ENCODE measurements at places on chromosomes 16 and 17.
A peak's percentile ranks its signal among the peaks of the same experiment; 100 is the strongest.

- no peak for DNase-seq
These were observed 300.6 kb downstream of the SOX9 start for GRCh38 chr17:72421128-72422092.

- no peak for DNase-seq
These were observed 13.4 kb upstream of the CRISPLD2 start for GRCh38 chr16:84806256-84806889.

DNA sequence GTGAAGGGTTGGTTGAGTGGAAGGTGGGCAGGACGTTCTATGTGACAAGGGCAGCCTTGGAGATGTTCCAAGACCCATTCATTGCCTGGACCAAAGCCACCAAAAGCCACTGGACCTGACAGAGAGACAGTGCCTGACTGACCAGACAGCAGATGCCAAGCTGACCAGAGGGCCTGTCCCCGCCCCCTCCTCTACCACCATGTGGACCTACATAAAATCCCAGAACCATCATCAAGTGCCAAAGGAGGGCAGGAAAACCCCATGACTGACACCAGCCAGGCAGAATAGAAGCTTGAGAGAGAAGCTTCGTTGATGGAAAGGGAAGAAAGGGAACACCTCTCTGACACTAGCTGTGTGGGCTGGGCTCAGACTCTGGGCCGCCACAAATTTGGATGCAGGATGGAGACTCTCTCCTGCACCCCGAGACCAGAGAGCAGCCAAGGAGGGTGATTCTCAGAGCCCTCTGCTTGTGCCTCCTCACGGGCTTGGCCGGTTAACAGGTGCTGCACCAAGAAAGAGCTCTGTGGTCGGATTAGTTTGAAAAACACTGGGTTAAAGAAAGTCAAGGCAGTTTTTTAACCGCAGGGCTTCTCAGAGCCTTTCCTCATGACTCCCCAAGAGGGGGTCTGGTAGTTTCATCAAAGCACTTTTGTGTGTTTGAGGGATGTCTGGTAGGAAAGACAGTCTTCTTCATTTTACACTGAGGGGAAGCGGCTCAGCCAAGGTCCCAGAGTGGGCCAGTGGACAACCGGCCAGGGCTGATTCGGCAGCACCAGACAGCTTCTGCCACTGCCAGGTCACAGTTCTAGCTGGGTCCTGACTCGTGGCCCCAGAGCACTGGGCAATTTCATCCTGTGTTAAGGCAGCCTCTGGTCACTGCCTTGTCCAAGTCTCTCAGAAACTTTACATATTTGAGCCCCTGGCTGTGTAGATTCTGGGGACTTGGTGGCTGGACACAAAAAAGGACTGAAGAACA lies 1.7 kb downstream of the TNFRSF13B start:
- DNase-seq: no peak

DNA sequence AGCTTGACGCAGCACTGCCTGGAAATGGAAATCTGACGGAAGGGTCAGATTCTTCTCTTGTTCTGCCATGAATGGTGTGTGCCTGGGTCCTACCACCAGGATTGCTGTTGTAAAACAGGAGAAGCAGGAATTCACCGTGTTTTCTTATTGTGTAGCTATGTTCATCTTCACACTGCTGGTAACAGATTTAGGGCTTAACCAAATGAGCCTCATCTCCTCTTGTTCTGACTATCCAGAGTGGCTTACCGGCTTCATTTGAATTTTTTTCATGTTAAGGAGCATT lies 97.3 kb upstream of the CHMP6 start:
- DNase-seq: no peak

DNA sequence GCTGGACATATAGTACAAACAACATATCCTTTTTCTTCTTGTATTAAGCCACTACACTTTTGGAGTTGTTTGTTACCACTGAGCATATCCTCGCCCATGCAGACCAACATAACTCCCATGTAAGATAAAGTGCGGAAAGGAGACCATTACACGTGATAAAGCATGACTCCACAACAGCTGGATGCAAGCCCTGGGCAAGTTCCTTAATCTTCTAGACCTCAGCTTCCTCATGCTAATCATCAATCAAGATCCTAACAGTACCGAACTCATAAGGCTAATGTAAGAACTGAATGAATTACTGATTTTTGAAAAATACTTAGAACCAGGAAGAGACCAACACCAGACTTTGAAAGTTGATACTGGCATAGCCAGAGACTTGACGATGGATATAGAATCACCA lies 47.0 kb upstream of the GSG1L start:
- DNase-seq: no peak

DNA sequence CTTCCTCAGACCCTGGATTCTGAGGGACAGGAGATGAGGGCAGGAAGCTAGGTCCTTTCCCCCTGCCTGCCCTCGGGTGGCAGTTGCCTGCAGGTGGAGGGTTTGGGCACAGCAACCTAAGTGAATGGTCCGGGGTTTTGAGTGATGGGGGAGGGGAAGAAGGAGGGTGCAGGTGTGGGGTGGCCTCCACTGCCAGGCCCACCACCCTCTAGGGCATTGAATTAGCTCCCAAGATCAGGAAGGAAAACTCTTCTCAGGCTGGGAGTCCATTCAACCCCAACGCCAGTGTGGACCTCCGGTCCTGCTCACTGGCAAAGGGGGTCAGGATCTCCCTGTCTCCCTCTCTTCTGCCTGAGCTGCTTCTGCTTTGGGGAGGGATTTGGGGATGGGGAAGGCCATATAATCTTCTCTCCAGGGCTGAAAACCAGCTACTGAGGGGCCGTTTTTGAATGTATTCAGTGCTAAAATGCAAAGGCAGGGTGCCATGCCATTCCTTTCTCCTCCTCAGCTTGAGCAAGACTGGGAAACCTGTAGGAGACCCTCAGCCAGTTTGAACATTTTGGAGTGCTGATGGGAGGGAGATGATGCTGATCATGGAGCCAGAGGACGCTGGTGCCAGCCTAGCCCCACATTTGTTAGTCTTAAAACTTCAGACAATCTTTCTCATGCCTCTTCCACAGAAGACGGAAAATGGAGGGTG lies 18.8 kb downstream of the GRB7 start:
- no peak for DNase-seq

GRCh38 chr17:34140006-34140405 lies 115.1 kb upstream of the CCL2 start:
- DNase-seq: no peak

DNA sequence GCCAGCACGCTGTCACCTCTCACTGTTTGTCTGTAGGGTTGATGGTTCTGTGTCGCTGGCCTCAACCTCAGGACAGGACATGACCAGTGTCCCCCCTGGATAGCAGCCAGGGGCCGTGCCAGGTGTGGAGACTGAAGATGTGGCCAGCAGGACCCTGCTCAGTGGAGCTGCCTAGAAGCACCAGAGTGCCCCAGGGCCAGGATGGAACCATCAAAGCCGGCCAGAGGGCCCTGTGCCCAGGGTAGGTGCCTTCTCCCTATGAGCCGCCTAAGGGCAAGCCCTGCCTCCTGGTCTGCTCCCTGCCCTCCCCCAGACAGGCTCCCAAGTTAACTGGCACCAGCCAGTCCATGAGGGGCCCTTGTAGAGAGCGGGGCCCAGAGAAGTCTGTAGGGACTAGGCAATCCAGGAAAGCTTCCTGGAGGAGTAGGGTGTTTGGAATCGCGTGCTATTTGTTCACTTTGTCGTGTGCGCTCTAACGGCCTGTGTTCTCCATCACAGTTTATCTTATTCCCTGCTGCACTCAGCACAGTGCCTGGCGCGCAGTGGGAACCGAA lies 546 bp upstream of the NDUFB10 start:
- DNase-seq: no peak

GRCh38 chr16:87874639-87875427 lies 5.5 kb upstream of the SLC7A5 start:
- DNase-seq: peak; percentile 52

DNA sequence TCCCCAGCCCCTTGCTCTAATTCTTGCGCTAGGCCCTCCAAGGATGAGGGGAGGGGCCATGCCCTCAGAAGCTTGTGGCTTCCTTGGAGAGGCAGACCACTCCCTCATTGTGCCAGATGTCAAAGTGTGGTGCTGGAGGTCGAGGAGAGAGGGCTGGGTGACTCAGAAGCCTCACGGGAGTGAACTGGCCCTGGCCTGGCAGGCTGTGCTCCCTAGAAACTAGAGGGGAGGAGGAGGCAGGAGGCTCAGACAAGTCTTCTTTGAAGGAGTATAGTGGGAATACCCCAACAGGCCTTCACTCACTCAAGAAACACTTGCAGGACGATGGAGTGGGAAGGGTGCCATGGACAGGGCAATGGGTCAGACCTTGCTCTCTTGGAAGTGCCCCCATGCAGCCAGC lies 18.5 kb downstream of the ANKRD40 start:
- DNase-seq: no peak

GRCh38 chr17:75855310-75856061 lies at the start of gene WBP2:
Gene WBP2 (minus strand): TSS chr17:75855335. CDS start chr17:75855297, 38 bp downstream.
- DNase-seq: peak; percentile 95

- no peak for DNase-seq
These were observed 23.6 kb upstream of the ATF7IP2 start for GRCh38 chr16:10362077-10362863.

- DNase-seq: no peak
These were observed 699 bp upstream of the PVALEF start for GRCh38 chr17:81164371-81165245.

DNA sequence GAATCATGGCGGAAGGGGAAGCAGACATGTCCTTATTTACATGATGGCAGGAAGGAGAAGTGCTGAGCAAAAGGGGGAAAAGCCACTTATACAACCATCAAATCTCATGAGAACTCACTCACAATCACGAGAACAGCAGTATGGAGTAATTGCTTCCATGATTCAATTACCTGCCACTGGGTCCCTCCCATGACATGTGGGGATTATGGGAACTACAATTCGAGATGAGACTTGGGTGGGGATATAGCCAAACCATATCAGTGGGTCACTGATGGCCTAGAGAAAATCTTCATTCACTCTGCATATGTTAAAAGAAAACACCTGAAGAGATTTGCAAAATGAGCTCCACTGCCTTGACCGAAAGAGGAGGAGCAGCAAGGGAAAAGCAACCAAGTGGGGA lies 130.3 kb upstream of the FAM20A start:
- DNase-seq: no peak

DNA sequence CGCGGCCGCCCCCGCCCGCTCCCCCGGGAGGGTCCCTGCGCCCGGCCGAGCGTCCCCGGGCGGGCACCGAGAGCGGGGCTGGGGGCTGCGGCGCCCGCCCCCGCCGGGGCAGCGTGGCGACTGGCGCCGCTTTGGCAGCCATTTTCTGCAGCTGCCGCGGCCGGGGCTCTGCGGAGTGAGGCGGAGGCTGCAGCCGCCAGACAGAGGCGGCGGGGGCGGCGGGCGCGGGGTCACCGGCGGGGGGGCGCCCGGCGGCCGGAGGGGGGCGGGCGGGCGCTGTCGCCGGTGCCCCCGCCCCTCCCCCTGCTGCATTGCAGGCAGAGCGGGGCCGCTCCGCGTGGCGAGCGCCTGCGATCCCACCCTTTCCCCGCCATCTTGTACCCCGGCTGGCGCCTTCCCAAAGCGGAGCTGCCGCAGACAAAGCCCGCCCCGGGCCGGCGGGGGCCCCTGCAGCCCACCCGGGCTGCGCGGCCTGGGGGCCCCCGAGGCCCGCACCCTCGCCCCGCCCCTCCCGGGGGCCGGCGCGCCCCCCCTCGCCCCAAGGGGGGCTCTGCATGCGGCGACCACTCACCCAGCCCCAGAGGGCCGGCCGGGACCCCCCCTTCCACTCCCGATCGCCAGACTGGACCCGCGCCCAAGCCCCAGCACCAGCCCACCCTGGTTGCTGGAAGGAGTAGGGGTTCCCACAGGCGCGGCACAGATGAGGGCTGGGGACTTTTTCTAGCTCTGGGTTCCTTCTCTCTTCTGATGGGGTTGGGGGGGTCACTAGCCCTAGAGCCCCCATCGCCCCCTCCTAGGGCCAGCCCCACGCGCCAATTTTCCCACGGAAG lies 16.6 kb upstream of the CBX8 start:
- DNase-seq: no peak

DNA sequence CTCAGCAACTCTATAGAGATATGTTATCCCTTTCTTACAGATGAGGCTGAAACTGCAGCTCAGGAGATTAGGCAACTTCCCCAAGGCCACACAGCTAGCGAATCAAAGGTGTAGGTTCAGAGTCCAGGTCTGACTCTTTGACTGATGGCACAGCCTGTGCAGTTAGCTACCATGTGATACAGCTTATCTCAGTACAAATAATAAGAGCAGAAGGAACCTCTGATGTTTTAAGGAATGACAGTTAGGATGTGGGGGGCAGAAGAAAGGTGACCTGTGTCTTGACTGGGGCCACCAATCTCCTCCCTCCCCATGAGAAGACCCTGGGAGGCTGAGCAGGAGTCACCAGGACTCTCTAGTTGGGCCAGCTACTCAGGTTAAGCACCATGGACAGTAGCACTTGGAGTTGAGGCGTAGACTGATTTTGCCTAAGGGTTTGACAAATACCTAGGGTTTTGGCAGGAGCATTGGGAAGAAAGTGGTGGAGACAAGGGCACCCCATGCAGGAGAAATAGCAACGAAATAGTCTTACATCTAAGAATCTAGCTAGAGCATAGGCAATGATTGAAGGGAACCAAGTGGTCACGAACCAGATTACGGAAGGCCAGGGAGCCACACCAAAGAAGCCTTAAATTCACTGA lies 22.8 kb upstream of the ACSM2B start:
- no peak for DNase-seq

GRCh38 chr17:76414334-76415295 lies 30.2 kb downstream of the SPHK1 start:
- no peak for DNase-seq

DNA sequence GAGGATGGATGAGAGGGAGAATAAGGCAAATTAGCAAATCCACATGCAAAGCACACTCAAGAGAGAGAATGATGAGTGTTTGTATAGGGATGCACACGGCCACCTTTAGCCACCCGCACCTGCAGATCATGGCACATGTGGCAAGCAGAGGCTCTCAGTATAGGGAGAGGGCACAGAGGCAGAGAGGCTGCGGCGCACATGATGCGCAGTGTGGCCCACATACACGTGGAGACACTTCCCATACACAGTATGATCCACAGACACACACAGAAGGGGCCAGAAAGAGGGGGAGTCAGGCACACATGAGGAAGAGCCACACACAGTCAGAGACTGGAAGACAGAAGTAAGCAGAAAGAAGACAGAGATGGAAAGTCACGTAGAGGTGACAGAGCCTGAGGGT lies 6.5 kb upstream of the CHD3 start:
- no peak for DNase-seq

DNA sequence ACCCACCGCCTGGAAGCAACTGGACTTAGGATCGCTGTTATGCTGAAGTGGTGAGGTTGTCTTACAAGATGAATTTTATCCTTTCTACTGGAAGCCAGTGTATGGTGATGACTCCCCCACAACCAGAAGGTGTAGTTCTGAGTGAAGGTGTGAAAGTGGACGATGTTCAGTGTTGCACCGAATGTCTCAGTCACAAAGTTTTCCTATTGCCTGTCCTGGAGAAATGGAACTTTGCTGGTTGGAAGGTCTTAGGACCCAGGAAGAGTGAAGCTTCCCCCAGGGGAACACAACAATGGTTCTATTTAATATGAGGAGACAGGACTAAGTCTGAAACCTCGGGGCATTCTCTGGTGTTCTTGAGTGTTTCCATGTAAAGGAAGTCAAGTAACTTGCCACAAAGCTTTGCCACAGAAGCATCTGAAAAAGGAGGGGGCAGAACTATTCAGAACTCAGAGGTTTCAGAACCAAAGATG lies 44.2 kb downstream of the USP22 start:
- DNase-seq: no peak

GRCh38 chr17:71033336-71033735 lies 864.0 kb downstream of the KCNJ2 start:
- no peak for DNase-seq

All from stimulated activated CD8-positive, alpha-beta memory T cell treated with anti-CD3 and anti-CD28 coated beads, Interleukin-2, amount 100 ng/mL, for 1 hour (primary cell).